ENCODE measurements at places on chromosomes 7 and 10. TPM values are rescaled to one million over a fixed set of nuclear protein-coding genes. Genes with fewer than 3 reads are reported as not detected.

- H3K4me1 ChIP-seq: no peaks in the 10 kb centered on the region
- no peak overlapping the region for H3K4me3 ChIP-seq
- H3K27me3 ChIP-seq: no peaks in the 10 kb centered on the region
- DNase-seq: no peak
- H3K36me3 ChIP-seq: no peaks in the 10 kb centered on the region
Measured at GRCh38 chr7:85119934-85120333, 66.9 kb downstream of the SEMA3D start.

GATA3 gene
- 91.0 TPM for total RNA-seq

PNLIPRP3 gene
- 53.9 TPM for total RNA-seq

DNA sequence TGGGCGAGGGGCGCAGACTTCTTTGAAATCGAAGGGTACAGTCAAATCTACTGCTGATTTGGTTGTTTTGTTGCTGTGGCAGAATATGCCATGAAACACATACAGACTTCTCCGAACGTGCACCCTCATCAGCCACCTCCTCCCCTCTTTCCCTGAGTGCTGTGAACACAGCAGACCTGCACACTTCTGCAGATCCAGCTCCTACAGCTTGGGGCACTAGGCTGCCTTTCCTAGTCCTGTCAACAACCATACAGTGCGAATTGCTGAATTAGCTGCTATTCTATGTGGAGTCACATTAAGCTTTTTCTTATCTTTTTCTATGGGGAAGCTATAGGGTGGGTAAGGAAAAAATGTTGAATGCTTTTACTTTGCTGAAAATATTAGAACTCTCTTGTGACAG is 57.5 kb downstream of the COL17A1 start:
- no peak overlapping the region for H3K4me3 ChIP-seq
- H3K36me3 ChIP-seq: peaks cover 65% of the 10 kb centered on the region
- no peaks in the 10 kb centered on the region for H3K27me3 ChIP-seq
- DNase-seq: no peak
- no peak overlapping the region for H3K27ac ChIP-seq
- H3K4me1 ChIP-seq: peaks cover 6% of the 10 kb centered on the region

- no peaks in the 10 kb centered on the region for H3K36me3 ChIP-seq
- no peak overlapping the region for H3K27ac ChIP-seq
- no peak for DNase-seq
- H3K27me3 ChIP-seq: no peaks in the 10 kb centered on the region
- H3K4me3 ChIP-seq: no peak overlapping the region
- no peaks in the 10 kb centered on the region for H3K4me1 ChIP-seq
Measured at GRCh38 chr10:116984202-116984990, 20.6 kb downstream of the SHTN1 start.

Measured in suprapubic skin (tissue), 4 donors.